ENCODE measurements at places on chromosomes 7 and 10.

GRCh38 chr10:97320480-97321031, 1.5 kb downstream of the FRAT1 start:
- DNase-seq = no peak

DNA sequence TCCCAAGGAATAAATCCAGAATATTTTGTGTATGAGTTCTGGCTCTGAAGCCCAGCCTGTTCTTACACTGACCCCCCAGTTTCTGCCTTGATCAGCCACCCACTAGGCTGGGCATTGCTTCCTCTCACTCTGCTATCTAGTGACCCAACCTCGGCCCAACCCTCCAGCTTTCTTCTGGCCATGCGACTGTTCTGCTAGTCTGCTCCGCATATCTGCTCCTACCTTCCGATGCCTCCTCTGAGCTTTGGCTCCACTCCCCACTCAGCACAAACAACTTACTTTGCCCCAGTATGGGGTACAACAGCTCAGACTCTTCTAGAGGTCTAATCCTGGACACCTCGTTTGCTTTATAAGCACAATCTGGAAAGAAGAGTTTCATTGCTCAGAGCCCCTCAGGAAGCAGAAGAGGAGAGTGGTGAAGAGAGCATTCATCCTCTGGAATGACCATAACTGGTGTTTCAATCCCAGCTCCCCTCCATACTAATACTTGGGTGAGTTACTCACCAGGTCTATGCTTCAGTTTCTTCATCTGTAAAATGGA, 99.6 kb downstream of the NPSR1 start:
- no peak for DNase-seq

DNA sequence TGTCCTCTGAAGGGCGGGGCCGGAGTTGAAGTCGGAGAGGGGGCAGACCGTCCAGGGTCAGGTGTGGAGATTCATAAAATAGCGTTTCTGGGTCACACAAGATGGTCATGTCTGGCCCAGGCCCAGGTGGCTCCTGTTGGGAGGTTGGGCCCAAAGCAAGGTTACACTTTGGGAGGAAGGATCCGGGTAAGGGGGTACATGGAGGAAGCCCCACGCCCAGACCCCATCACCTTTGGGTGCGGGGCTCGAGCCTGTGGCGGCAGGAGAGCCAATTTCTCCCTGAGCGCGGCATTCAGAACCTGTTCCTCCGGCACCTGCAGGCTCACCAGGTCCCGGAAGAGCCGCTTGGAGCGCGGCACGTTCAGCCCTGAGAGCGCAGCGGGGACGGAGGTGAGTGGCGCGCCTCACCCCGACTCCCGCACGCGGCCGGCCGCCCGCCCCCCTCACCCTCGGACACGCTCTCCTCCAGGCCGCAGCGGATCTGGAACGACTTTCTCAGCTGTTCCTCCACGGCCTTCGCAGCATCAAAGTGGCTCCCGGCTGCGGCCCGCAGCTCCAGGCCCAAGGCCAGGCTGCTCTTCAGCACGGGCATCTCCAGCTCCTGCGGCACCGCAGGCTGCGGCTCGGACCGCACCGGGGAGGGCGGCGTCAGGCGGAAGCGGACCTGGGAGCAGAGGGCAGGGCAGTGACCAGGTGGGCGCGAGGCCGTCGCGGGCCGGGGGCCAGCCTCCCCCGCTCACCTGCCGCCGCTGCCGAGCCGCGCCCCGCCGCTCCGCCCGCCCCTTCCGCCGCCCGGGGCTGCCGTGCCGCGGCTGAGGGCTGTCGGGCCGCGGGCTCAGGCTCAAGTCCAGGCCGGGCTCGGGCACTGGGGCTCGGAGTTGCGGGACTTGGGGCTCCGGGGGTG, 644 bp downstream of the PPP1R35 start:
- no peak for DNase-seq

DNA sequence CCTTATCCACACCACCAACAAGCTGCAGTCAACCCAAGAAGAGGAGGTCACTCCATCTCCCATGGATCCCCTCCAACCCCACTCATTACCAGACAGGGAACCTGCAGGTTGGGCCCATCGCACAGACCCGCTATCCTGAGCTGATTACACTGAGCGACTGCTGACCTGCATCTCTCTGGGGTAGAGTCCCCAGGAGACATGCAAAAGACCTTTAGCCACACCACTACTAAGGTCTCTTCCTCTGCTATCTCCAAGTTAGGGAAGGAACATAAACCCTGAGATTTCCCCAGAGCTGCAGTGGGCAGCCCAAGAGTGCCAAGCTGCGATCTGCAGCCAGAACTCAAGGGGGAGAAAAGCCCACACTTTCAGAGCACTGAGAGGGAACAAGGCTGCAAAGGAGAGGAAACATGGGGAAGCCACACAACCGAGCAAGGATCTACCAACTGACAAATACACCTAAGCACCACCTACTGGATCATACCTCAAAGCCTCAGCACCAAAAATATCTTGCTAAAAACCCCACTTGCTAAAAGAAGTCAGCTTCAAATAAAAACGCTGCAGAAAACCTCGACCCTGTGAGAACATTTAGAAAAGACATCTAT, 298.2 kb downstream of the SORCS1 start:
- DNase-seq = no peak

GRCh38 chr10:86401588-86402282, 35.1 kb upstream of the GRID1 start:
- DNase-seq = no peak

DNA sequence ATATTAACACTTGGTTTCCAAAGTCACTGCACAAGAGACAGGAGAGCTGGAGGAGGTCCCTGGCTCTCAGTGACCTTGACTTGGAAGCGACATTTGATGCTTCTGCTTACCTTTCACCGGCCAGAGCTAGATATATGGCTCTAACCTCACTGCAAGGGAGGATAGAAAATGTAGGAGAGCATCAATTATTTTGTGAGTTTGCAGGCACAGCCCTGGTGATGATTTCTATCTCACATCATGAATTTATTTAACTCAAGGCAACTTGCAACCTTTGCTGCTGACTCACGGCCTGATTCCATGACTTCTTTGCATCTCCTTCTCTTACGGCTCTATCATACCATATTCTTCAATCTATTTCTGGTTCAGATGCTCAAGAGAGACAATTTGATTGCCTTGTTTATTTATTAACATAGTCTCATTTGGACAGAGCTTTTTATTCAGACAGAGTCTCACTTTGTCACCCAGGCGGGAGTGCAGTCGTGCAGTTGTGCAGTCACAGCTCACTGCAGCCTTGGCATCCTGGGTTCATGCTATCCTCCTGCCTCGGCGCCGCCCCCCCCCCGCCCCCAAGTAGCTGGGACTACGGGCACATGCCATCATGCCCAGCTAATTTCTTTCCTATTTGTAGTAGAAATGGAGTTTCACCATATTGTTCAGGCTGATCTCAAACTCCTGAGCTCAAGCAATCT, 196.0 kb downstream of the REEP3 start:
- no peak for DNase-seq

GRCh38 chr10:88889559-88890337, 9.7 kb downstream of the STAMBPL1 start:
- DNase-seq = no peak

GRCh38 chr7:27688056-27688455, 25.4 kb upstream of the HIBADH start:
- DNase-seq = no peak

GRCh38 chr7:128869944-128870285, 7.3 kb downstream of the ATP6V1F start:
- no peak for DNase-seq

GRCh38 chr7:26535483-26536007, 243.9 kb downstream of the SNX10 start:
- no peak for DNase-seq

- no peak for DNase-seq
Measured at GRCh38 chr10:18829259-18829658, 170.0 kb downstream of the ARL5B start.

DNA sequence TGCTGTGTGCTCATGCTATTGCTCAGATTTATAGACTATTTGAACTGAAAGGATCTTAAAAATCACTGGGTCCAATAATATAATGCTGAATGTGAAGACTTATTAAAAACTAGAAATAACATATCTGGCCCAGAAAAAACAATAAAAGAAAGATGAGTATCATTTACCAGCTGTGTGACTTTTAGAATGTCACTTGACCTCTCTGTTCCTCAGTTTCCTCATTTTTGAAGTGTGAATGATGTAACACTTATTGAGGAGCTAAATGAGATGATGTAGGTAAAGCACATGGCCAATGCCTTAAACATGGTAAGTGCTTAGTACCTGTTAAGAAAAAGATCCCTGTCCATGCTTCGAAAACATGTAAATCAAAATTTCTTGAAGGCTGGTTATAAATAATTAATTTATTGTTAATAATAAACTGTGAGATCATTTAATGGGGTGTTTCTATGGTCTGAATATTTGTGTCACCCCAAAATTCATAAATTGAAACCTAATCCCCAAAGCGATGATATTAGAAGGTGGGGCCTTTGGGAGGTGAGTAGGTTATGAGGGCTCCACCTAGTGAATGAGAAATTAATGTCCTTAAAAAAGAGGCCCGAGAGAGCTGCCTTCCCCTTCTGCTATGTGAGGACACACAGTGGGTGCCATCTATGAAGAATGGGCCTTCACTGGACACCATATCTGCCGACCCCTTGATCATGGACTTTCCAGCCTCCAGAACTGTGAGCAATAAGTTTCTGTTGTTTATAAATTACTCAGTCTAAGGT, 13.0 kb downstream of the DNTT start:
- DNase-seq = no peak

- DNase-seq = no peak
Measured at GRCh38 chr7:35529713-35530112, 165.2 kb downstream of the HERPUD2 start.

DNA sequence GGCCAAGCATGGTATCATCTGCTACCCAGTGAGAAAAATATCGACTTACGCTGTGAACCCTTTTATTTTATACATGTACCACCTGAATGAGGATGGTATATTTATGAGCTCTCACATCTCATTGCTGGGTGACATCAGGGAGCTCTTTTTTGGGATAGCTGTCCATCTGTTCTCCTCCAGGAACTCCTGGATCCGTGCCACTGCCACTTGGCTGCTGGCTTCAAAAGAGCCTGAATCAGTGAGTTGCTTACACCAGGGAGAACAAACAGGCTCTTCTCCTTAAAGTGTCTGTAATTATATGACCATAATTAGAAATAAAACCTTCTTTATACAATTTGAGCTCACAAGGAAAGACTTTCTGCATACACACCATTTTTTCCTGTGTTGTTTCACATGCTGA, 106.2 kb downstream of the KAT6B start:
- peak; percentile 8 for DNase-seq

DNA sequence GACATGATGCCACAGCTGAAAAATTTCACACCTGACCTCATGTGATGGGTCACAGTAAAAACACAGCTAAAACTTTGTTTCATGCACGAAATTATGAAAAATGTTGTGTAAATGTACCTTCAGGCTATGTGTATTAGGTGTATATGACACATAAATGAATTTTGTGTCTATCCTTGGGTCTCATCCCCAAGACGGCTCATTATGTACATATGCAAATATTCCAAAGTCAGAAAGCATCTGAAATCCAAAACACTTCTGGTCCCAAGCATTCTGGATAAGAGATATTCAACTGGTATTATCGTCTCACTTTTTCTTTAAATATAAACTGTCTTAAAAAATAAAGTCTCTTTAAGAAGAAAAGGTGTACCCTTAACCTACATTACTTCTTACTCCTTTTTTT, 145.4 kb downstream of the ATXN7L1 start:
- no peak for DNase-seq

DNA sequence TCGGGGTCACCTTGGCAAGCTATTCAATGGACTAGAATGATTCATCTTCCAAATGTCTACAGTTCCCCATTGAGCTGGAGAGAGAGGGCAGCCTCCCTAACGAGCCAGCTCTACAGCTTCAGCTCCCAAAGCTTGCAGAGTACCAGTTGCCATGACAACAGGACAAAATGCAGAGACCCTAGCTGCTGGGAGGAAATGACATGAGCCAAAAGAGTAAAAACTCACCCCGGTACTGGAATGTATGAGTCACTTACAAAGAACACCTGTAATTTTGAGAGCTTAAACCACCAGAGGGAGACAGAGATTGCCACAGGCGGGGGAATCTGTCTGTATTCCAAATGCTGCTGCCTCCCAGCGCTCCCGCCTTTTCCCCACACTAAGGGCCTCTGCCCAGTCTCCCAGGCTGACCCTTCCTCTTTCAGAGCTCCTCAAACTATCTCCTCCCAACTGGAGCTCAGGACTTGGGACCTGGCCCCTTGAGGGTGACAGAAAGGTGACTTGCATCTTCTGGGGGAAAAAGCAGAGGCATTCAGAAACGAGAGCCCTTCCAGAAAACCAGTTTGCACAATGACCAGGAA, 95.5 kb downstream of the CUL2 start:
- no peak for DNase-seq

- DNase-seq = no peak
Measured at GRCh38 chr10:123552760-123553554, 113.2 kb upstream of the GPR26 start.

DNA sequence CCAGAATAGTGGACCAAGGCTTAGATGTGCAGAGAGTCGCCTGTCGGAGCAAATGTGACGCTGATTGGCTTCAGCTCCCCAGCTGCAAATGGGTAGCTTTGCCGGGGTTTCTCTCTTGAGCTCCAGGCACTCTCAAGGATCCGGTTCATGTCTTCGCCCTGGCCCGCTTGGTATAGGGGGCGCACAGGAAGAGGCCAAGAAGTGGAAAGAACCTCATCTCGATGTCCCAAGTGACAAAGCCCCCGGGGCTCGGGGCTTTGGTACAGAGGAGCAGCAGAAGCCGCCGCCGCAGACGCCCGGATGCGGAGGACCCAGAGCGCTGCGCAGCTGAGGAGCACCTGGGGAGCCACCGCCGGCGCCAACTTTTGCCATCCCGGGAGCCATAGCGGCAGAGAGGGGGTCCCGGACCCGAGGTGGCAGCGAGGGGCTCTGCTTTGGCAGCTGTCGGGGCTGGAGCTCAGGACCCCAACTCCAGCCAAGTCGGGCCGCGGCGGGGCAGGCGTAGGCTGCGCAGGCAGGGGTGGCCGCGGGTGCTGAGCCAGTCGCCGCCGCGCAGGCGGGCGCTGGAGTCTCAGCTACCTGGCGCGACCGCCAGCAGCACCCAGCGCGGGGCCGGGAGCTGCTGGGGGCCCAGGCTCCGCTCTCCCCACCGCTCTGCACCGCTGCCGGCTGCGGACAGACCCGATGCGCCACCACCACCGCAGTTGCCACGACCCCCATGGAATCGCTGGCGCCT, 466.6 kb downstream of the XPNPEP1 start:
- DNase-seq = no peak

DNA sequence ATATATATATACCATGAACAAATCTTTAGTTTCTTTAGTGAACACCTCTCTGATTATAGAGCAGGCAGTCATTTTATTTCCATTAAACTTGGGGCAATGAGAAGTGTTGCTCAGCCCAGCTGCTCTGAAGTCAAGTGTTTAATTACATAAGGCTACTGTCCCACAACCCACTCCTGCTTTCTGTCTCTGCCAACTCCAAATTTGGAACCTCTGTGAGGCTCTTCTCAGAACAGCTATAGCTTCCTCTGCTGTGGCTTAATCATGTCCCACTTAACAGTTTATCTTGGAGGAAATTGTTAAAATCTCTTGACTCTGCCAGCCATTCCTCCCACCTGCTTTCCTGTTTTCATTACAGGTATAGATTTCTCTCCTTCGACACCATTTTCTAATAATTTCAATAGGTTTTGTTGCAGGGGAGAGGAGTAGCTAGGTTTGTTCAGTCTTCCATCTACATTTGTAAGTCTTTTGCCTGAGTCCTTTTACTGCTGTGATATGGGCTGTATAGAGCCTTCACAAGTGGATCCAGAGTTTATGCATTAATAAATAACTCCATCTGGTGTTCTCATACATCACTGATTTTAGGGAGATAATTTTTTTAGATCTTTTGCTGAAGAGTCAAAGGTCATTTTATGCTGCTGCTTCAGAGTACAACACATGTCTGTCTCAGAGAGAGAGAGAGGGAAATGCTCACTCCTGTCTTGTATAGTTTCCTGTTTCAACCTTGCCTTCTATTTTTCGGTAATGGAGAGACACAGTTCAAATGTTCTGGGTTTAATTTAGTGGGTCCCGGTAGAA, 170.4 kb downstream of the WNT2 start:
- peak; percentile 29 for DNase-seq
